ENCODE measurements at places on chromosomes 16 and 17.
A peak's percentile ranks its signal among the peaks of the same experiment; 100 is the strongest.

DNA sequence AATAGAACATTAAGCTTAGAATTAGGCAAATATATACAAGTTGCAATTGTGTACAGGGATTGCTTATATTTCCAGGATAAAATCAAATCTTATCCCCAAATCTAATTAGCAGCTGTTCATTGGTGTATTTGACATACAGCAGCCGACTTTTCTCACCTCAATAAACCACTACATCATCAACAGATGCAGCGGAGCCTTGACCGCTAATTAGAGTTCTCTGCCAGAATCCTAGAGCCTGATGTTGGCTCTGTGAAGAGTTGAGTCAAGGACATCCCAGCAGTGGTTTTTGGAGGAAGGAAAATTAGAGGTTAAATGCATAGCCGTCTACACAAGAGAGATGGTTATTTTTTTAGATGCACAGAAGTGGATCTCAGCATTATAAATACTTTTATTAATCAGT lies 221.9 kb upstream of the CACNG5 start:
- no peak for DNase-seq

- DNase-seq: peak; percentile 29
Measured at GRCh38 chr17:30780343-30780742, 44.1 kb downstream of the CRLF3 start.

DNA sequence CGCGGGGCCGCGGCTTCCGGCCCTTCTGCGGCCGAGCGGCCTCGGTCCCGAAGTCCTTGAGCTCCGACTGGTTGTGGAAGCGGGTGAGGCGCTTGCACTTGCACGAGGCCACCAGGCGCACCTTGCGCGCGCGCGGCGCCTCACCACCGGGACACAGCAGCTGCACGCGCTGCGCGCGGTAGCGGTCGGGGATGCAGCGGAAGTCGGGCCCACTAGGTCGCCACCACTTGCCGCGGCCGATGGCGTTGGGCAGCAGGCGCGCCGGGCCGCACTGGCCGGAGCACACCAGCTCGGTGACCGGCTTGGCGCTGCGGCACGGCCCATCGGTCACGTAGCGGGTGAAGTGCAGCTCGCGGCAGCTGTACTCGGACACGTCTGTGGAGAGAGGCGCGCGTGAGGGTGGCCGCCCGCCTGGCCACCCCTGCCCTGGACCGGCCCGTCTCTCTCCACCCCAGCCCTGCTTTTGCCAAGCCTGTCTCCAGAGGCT lies 3.2 kb downstream of the SOST start:
- DNase-seq: peak; percentile 10

GRCh38 chr16:1511662-1512569 lies 18.8 kb downstream of the TELO2 start:
- no peak for DNase-seq

DNA sequence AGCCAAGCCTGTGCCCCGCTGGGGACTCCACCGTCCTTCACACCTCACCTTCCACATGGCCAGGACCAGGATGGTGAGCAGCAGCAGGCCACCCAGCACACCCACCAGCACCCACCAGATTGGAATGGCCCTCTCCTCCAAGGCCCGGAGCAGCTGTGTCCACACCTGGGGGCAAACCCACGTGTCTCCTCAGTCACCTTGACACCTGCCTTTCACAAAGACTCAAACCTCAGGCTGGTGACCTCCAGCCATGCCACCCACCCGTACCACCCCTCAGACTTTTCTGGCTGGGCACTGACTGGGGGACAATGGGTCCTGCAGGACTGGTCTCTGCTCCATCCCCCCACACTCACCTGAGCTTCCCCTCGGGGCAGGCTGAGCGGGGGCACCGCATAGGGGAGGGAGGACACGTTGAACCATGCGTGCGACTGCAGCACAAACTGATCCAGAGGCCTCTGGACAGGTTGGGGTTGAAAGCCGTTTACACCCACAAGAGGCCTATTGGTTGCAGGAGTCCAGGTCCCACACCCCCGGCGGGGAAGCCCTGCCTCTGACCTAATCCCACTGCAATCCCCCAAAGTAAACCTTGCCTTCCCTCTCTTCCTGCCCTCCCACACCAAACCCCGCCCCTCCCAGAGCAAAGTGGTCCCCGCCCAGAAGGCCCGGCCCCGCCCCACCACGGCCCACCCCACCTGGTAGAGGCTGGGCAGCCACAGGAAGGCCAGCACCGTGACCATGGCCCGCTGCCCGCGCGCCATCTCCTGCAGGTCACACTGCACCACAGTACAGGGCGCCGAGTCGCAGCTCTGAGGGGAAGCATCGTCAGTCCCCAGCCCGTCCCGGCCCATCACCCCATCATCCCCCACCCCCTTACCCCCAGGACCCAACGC lies 10.9 kb upstream of the FAM171A2 start:
- DNase-seq: no peak

GRCh38 chr17:20184977-20185619 lies 175.9 kb downstream of the SPECC1 start:
- no peak for DNase-seq

- no peak for DNase-seq
Measured at GRCh38 chr17:64491994-64492393, 4.9 kb downstream of the POLG2 start.

- no peak for DNase-seq
Measured at GRCh38 chr17:46028374-46028773, 29.3 kb downstream of the STH start.

DNA sequence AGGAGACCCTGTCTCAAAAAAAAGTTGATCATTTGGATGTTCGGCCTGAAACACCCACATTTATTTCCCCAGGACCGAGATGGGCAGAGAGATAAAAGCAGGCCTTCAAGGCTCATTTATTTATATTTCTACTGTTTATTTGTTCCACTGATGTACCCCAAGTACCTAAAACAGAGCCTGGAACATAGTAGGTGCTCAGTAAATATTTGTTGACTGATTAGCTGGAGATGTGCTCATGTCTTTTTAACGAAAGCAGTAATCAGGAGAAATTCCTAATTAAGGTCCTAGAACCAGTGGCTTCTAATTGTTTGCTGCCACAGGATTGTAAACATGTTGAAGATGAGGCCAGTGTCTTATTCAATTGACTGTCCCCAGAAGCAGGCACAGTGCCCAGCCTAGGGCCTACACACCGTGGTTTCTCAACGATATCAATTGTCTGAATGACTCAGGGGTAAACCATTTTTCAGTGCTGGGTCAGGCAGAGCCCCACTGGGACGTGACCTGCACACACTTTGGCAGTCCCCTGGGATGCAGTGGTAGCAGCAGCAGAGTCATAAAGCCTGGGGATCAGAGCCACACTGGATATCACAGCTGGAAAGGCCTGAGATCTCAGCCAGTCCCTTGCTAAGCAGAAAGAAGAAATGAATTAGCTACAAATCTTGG lies 34.8 kb downstream of the SOST start:
- no peak for DNase-seq

GRCh38 chr17:44781551-44782325 lies 22.9 kb downstream of the ADAM11 start:
- DNase-seq: no peak

DNA sequence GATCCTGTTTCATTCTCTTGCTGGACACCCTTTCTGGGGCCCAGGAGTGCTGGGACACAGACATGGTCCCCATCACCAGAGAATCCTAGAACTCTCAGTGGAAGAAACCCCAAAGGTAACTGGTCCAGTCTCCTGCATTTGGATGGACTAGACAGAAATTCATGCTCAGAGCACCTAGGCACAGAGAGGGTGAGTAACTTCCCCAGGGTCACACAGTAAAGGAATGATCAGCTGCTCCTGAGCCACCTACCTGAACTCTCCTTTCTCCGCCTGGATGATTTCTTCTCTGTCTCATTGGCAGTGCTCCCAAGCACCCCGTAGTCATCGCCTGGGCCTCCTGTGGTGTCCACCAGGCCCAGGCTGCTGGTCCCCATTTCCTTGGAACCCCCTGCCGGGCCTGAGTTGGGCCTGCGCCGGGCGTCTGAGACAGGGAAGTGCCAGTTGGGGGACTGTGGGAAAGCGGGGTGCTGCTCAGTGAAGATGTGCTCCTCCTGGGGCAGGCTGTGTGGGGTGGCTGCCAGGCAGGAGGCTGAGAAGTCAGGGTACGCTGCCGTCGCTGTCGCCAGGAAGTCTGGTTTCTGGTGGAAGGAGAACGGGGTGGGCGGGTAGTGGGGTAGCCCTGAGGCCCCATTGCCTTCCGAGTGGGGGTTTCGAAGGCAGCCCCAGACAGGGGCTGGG lies 767 bp downstream of the MEOX1 start:
- DNase-seq: peak; percentile 16

DNA sequence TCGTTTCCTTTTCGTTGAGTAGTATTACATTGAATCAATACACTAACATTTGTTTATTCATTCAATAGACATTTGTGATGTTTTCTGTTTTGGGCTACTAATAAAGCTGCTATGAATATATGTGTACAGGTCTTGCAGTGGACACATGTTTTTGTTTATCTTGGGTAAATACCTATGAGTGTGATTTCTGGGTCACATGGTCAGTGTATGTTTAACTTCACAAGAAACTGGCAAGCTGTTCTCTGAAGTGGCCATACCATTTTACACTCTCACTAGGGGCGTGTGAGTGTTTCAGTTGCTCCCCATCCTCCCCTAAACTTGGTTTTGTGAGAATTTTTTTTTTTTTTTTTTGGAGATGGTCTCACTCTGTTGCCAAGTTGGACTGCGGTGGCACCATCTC lies 35.0 kb downstream of the PKD1L3 start:
- no peak for DNase-seq

GRCh38 chr17:2061441-2061958 lies 6.6 kb downstream of the HIC1 start:
- no peak for DNase-seq

DNA sequence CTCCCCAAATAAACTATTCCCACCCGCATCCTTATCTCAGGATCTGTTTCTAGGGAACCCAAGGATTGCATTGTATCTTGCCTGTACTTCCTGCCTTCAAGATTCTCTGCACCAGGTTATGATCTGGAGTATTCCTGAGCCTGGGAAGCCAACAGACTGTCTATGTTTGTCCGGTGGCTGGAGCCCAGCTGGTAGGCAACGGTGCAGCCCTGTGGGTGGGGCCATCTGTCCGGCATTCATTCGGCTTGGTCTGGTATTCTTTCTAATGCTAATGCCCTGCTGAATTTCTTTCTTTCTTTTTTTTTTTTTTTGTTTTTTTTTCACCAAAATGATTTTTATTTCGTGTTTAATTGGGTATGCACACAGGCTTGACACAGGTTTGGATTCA lies 20.7 kb upstream of the TVP23A start:
- no peak for DNase-seq

GRCh38 chr17:40092581-40092980 lies 7.8 kb downstream of the NR1D1 start:
- DNase-seq: no peak

DNA sequence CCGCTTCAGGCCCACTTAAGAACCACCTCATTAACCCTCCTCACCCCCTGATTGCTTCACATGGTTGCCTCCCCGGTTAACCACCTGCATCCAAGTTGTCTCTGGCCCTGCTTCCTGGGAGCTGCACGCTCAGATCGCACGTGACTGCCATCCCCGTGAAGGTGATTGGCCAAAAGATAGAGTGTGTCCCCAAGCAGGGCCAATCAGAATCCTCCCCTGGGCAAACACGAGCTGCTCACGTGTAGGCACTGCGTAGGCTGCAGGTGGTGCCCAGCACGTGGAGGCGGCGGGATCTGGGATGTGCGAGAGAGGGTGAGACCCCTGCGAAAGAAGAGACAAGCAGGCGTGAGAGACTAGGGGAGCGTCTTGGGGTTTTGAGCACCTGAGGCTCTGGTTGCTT lies 111.8 kb upstream of the CRHR1 start:
- DNase-seq: no peak

DNA sequence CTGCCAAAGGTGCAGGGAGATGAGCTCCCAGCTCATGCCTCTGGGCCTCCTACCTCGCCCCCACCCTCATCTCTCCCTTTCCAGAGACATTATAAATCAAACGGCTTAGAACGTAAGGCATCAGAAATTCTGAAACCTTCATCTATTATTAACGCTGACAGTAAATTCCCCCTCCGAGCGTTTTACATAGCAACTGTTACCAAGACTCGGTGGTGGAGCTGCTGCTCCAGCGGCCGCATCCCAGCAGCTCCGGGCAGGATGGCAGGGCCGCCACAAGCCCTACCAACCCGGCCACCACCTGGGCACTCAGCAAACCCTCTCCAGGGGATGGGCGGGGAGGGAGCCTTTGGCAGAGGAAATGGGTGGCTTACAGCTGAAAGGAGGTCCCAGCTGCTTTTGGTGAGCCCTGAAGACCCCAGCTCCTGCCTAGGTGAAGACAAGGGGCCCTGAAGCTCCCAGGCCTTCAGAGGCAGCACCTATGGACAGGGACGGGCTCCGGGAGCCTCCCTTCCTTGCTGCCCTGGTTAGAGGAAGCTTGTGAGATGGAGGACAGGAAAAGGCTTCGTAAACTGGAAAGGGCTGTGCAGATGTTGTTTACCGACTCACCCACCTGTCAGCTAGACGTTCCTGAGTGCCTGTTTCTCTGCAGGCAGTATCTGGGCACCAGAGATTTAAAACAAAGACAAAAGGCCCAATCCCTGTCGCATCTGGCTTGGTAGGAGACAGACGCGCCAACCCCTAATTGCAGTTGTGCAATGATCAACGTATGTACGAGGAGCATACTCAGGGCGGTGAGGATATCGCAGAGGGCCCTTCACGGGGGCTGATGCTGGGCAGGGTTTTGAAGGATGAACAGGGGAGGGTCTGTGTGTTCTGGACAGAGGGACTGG lies 76.9 kb downstream of the RAI1 start:
- DNase-seq: no peak

DNA sequence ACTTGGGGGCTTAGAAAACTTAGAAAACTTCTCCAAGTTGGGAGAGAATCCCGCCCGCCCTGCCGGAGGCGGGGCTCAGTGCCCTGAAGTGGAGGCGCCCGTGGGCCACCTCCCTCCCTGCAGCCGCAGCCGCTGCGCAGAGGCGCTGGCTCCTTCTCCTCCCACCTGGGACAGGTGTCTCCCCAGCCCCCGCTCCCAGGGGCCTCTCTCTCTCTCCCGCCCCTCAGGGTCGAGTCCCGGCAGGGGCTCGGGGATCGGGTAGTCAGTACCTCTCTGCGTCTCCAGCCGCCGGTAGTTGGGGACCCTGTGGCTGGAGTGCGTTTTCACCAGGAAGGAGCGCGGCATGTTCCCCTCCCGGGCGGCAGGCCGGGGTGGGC lies 257 bp downstream of the SNAI3 start:
- DNase-seq: no peak

DNA sequence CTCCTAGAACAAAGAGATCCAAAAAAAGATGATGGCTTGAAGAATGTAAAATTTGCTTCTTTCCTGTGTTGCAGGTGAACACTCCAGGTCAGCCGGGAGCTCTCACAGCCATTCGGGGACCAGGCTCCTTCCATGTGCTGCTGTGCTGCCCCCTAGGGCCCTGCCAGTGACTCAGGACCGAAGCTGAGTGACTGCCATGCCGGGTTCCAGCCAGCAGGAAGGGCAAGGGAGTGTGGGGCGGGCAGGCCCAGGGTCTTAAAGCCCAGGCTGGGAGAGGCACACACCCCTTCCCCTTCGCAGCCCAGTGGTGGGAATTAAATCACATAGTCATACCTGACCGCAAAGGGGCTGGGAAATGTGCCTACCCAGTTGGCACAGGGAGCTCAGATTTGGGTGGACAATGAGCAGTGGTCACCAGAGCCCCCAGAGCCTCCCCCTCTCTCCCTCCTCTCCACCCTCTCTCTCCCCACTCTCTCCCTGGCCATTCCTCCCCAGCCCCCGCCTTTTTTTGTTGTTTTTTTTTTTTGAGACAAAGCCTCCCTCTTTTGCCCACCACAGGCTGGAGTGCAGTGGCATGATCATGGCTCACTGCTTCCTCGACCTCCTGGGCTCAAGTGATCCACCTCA lies 11.5 kb downstream of the EPOP start:
- peak; percentile 49 for DNase-seq

GRCh38 chr16:17330044-17330443 lies 140.7 kb downstream of the XYLT1 start:
- no peak for DNase-seq

- DNase-seq: no peak
Measured at GRCh38 chr16:72442385-72443158, 270.6 kb upstream of the PMFBP1 start.

- no peak for DNase-seq
Measured at GRCh38 chr16:75576384-75576811, 10.2 kb downstream of the GABARAPL2 start.

Measured in stimulated activated CD4-positive, alpha-beta T cell treated with anti-CD3 and anti-CD28 coated beads, Interleukin-1b, Interleukin-23, amount 100 ng/mL, for 48 hours (primary cell).